ENCODE measurements at places on chromosomes 7 and 10.
A peak's percentile ranks its signal among the peaks of the same experiment; 100 is the strongest.

- no peak for DNase-seq
Observed at GRCh38 chr10:116371737-116372136, 47.5 kb downstream of the CCDC172 start.

DNA sequence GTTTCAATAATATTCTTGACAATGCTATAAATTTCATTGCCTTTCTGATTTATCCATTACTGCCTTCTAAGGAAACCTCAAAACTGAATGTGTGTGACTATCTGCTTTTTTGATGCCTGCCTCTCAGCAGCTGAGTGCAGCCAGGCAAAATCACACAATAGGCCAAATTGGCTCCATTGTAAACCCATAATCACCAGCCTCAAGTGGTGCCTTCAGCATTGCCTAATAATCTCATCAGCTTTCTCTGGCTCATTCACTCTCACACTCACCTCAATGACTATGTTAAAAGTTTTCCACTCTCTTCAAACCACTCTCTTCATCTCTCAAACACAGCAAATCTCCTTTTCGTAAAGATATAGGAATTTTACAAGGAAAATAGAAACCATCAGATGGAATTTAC lies 182.5 kb upstream of the COL1A2 start:
- no peak for DNase-seq

DNA sequence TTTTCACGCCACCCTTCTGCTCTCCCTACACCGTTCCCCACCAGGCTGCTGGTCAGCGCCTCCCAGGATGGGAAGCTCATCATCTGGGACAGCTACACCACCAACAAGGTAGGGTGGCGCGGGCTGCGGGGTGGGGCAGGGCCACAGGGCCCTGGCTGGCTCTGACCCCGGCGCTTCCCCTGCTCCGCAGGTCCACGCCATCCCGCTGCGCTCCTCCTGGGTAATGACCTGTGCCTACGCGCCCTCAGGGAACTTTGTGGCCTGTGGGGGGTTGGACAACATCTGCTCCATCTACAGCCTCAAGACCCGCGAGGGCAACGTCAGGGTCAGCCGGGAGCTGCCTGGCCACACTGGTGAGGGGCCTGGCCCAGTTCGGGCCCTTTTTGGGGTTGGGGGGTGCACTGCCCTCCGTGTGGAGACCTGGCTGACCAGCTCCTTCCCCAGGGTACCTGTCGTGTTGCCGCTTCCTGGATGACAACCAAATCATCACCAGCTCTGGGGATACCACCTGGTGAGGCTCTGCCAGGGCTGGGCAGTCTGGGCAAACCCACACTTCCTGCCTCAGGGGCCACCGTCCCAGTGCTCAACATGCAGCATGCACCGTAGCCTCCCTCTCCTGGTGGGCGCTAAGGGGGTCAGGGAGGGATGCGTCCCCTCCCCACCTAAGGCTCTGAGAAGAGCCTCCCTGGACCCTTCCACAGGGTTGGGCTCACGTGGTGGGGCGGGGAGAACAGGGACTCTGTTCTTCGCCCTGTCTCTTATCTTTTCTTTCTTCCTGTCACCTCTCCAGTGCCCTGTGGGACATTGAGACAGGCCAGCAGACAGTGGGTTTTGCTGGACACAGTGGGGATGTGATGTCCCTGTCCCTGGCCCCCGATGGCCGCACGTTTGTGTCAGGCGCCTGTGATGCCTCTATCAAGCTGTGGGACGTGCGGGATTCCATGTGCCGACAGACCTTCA lies 4.0 kb downstream of the GNB2 start:
- DNase-seq = no peak

DNA sequence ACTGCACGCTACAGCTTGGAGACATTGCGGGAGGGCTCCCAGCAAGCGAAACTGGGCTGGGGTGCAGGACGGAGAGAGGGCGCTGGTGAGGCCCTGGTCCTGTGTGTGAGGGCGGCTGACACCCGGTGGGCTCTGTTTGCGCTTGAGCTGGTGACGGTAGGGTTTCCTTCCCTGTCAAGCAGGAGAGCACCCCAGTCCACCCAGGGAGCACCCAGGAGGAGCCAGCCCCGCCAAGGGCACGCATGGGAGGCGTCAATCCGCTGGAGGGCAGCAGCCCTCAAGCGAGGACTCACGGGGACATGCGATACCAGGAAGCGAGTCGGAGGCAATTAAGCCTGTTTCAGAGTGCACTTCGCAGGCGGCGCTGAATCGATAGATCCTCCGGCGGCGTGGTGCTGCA lies 109.4 kb downstream of the MAD1L1 start:
- no peak for DNase-seq

DNA sequence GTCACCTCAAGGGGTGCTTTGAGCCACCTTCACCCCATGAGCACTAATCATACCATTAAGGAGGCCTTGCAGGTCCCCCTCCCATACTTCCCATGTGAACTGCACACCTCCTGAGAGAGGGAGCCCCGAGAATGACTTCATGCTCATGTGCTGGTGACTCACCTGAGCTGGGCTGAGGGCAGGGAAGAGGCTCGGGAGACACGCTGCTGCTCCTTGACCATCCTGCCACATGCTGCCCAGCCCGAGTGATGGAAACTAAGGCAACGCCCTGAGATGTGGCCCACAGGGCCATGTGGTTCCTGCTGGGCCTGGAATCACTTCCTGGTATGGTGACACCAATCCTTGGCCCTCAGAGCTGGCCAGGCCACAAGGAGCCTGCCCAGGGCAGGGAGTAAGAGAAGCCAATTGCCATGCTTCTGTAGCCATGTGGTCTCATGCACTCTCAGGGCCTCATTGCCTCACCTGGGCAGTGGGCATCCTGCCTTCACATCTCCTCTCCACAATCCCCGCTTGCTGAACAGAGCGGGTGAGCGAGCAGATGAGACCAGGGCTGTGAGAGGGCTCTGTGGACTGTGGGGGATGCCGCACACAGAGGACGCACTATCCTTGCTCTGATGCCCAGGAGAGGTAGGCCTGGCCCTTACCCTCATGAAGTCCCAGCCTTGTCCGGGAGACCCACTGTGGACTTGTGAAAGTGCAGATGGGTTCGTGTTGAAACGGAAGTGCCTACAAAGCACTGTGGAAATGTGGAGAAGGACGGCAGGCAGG lies 18.3 kb upstream of the PPIF start:
- no peak for DNase-seq

GRCh38 chr10:12876266-12876665 lies 125.2 kb downstream of the CCDC3 start:
- no peak for DNase-seq

DNA sequence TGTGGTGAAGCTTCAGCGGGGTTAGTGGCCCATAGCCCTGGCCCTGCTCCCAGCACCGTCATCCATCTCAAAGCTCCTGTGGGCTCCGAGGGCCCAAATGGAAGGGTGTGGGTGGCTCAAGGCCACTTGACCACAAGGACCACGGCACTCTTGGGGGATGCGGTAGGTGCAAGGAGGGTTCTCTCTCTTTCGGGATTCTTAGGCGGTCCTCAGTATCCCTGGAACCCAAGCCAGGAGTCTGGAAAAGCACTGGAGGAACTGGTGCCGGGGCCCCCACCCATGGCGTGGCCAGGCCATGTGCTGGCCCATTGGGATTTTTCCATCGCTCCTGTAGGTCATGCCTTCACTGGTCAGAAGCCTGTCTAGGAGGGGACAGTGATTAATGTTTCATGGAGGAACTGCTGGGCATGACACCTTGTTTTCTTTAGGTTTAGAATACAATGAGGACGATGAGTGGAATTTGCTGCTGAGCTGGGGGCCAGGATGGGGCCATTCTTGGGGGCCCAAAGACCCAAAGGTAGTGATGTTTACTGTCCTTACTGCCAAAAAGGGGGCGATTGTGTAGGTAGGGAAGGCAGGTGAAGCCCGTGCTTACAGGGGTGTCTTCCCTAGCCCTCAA lies 16.7 kb downstream of the AQP1 start:
- no peak for DNase-seq

DNA sequence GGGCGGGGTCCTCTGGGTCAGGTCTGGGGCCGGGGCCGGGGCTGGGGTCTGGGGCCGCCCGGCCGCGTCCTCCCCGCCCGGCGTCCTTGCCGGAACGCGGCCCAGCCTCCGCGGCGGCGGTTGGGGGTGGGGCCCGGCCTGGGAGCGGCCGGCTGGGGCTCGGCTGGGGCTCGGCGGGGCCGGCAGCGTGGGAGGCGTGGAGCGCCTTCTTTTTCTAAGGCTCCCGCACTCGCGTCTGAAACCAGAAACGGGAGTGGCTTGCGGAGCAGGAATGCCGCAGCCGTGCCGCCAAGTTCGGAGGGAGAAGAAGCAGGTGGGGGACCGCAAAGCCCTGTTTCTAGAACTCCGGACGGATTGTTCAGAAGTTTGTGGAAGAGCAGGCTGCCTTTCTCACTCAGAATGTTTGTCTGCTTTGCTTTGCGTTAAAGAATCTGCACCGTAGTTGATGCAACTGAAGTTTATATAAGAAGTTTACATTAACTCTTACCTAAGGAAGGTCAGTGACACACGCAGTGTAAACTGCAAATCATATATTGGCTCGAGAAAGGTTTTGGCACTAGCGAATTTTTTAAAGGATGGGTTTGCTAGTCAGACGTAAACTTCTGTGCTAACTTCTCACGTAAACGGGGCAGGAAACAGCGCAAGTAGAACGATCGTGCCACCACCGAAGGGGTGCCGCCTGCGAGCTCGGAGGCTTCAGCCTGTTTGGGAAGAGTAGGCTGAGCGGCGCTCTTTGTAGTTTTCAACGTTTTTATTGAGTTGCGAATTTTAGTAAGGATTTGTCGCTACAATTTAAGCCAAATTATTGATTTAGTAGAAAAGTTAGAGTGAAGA lies 729 bp downstream of the DNAJB6 start:
- DNase-seq = no peak

GRCh38 chr10:15433850-15434537 lies 62.9 kb upstream of the FAM171A1 start:
- no peak for DNase-seq

GRCh38 chr7:145478541-145478940 lies 638.1 kb upstream of the CNTNAP2 start:
- DNase-seq = no peak

DNA sequence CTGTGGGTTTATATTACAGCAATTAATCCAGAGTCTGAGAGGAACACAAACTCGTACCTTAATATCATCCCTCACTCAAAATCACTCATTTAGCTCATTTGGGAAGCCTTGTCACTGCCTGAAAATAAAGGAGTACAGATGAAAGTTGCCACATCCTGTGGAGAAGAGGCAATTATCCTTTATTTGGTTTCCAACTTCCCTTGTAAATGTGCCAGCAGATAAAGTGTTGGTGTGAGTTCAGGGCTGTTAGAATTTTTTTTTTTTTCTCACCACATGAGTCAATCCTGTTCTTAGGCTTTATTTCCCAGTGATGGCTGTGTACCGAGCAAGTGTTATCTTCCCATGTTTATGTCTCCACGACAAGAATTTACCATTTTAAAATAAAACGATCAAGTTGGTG lies 99.0 kb upstream of the SMIM30 start:
- no peak for DNase-seq

DNA sequence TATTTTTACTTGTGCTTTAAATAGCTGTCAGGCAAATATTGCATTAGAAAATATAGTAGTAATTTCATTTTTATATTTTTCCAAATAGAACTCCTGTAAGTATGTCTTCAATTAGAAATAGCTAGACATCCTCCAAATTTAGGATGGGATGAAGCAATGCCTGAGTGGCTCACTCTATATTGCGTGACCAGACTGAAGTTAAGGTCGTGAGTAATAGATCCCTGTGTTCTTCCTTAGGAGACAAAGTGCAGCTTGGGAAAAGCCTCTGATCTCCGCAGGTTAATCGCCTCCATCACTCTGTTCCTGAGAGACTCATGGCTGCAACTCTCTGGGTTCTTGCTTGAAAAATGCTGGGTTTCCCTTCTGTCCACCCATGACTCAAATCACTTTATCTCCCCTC lies 484.8 kb upstream of the ANKRD30A start:
- DNase-seq = no peak

GRCh38 chr7:54915870-54916598 lies 102.8 kb upstream of the EGFR start:
- DNase-seq = no peak

- peak; percentile 11 for DNase-seq
Observed at GRCh38 chr7:24572393-24572996, 757 bp upstream of the PALS2 start.

GRCh38 chr10:6299234-6299633 lies 96.5 kb downstream of the PFKFB3 start:
- DNase-seq = no peak

- no peak for DNase-seq
Observed at GRCh38 chr7:30995536-30995935, 31.8 kb downstream of the GHRHR start.

DNA sequence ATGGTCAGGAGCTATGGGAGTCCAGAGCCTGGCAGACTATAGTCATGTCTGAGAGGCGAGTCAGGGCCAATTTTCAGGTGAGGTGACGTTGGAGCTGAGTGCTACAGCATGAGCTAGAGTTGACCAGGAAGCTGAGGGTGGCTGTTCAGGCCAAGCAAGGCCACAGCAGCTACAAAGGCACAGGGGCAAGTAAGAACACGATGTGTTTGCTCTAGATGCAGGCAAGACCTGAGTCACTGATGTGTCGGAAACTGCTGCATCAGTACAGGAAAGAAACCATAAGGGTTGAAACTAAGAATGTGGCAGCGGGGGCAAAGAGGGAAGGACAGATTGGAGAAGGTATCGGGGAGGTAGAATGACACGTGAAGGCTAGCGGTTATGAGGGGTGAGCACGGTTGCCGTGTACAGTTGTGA lies 11.8 kb upstream of the RRP12 start:
- DNase-seq = no peak

GRCh38 chr10:59695637-59696036 lies 14.0 kb downstream of the SLC16A9 start:
- DNase-seq = no peak

DNA sequence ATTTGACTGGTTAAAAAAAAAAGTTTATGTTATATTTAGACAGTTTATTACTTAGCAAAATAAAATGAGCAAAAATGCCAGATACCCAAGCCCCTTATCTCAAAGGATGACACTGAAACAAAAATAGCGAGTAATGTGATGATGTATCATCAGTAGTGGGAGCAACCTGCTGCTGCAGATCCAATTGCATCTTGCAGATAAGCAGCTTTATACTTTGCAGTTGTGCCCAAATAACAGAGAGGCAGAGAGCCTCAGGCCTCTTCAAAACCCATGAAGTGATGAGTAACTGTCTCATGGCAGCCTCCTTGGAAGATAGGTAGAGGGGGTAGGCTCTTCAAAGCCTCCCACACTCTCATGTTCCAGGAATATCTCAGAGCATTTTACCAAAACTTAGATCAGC lies 468.2 kb upstream of the LRRTM3 start:
- no peak for DNase-seq

- no peak for DNase-seq
Observed at GRCh38 chr7:28383975-28384374, 28.3 kb upstream of the CREB5 start.

GRCh38 chr7:112997831-112998230 lies 88.8 kb downstream of the GPR85 start:
- no peak for DNase-seq

GRCh38 chr7:158024351-158024715 lies 563.3 kb downstream of the PTPRN2 start:
- DNase-seq = no peak

- DNase-seq = no peak
Observed at GRCh38 chr7:127089146-127089545, 163.6 kb downstream of the GRM8 start.

- DNase-seq = no peak
Observed at GRCh38 chr10:14781763-14782162, 7.1 kb upstream of the FAM107B start.

GRCh38 chr7:585873-586272 lies 66.2 kb upstream of the PDGFA start:
- no peak for DNase-seq

GRCh38 chr10:33224251-33224965 lies 110.1 kb downstream of the NRP1 start:
- DNase-seq = no peak

Data from activated CD8-positive, alpha-beta memory T cell treated with anti-CD3 and anti-CD28 coated beads for 1 hour (primary cell).